ENCODE measurements at places on chromosomes 1 and 21.

DNA sequence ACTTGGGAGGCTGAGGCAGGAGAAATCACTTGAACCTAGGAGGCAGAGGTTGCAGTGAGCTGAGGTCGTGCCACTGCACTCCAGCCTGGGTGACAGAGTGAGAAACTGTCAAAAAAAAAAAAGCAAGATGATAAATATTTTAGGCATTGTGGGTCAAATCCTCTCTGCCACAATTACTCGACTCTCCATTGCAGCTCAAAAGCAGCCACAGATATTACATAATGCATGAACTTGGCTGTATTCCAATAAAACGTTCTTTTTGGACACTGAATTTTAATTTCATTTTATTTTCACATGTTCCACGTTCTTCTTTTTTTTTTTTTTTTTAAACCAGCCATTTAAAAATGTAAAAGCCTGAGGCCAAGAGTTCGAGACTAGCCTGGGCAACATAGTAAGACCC lies 69.4 kb downstream of the TCP10L start:
- H3K4me1 ChIP-seq = peaks cover 35% of the 10 kb centered on the region
- no peak overlapping the region for H3K4me3 ChIP-seq
- H3K36me3 ChIP-seq = no peaks in the 10 kb centered on the region
- H3K27ac ChIP-seq = peak overlapping the region; percentile 99

GRCh38 chr1:94481473-94481933 lies 60.1 kb downstream of the F3 start:
- H3K36me3 ChIP-seq = no peaks in the 10 kb centered on the region
- H3K27me3 ChIP-seq = no peaks in the 10 kb centered on the region
- H3K4me3 ChIP-seq = no peak overlapping the region
- no peak overlapping the region for H3K27ac ChIP-seq
- H3K4me1 ChIP-seq = no peaks in the 10 kb centered on the region

DNA sequence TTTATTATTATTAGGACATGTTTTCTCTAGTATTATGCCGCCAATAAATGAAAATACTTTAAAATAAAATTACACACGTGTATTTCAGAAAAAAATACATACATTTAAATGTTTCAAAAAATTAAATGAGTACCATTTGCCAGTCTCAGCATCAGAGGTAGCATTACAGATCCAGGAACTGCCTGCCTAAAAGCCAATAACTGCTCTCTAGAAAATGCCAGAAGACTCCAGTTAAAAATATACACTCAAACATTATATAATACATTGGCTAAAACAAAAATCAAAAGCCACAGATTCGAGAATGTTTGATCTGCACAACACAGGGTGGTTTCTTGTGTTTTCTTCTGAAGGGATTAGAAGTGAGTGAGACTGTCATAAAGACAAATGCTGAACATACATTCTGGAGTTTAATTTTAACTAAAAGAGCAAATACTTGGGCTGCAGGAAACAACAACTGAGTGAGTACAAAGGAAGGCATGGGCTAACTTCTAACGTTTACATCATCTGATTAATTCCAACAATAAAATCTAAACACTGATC lies 105.5 kb downstream of the RERE start:
- DNase-seq = no peak
- no peak overlapping the region for H3K4me3 ChIP-seq
- peak overlapping the region; percentile 94 for H3K27ac ChIP-seq
- H3K27me3 ChIP-seq = no peaks in the 10 kb centered on the region
- no peaks in the 10 kb centered on the region for H3K36me3 ChIP-seq

DNA sequence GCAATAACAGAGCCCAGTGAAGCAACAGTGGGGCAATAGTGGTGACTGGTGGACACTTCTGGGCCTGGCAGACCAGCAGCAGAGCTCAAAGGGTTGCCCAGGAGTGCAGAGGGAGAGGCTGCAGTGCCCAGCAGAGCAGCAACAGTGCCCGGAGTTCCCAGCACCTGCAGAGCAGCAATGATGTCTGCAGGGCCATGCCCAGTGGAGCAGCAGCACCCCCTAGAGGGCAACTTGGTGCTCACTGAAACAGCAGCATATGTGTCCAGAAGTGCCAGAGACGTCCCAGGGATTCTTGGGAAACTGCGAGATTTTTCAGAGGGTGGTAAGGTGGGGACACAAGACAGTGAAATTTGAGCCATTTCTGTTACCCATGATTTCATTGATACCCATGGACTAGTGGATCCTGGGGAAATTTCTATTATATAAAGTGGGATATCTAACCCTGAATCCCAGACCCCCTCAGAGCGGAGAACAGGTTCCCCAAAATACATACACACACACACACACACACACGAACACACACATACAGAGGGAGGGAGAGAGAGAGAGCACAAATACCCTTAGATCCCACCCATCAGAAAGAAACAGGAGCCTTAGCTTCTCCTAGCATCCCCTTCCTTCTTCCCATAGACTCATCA lies 156.9 kb upstream of the GJB5 start:
- no peak overlapping the region for H3K4me3 ChIP-seq
- H3K4me1 ChIP-seq = no peaks in the 10 kb centered on the region
- H3K27me3 ChIP-seq = no peaks in the 10 kb centered on the region
- H3K36me3 ChIP-seq = no peaks in the 10 kb centered on the region
- peak; percentile 10 for DNase-seq

DNA sequence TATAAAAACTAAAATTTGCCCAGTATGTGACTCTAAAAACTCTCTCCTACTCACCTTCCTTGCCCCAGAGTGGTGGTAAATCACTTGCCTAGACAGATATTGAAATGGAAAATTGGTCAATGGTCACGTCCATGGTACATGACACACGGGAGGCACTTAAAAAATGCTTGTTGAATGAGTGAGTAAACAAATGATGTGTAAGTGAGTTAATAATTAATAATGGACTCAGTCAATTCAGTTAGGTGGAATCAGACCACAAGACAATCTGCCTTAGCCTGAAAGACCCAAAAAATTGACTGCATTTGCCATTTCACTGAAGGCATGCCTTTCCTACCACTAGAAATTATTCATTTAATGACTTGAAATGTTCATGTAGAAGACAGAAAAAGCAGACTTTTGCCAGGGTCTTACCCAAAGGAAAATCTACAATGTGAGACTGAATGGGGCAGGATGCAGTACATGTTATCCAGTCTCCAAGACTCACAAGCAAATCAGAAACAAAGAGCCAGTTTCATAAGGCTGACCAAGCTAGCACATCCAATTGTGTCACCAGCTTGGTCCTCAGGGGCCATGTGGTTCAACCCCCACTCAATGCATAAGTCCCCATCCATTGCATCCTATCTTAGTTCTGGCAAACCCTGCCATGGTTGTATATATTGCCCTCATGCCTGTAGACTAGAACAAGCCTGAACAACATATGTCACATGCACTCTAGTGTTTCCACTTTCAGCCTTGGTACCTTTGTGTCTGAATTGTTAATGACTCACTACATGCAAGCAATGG lies 73.6 kb downstream of the TBX15 start:
- H3K36me3 ChIP-seq = no peaks in the 10 kb centered on the region
- no peaks in the 10 kb centered on the region for H3K27me3 ChIP-seq
- no peak overlapping the region for H3K27ac ChIP-seq
- no peaks in the 10 kb centered on the region for H3K4me1 ChIP-seq

DNA sequence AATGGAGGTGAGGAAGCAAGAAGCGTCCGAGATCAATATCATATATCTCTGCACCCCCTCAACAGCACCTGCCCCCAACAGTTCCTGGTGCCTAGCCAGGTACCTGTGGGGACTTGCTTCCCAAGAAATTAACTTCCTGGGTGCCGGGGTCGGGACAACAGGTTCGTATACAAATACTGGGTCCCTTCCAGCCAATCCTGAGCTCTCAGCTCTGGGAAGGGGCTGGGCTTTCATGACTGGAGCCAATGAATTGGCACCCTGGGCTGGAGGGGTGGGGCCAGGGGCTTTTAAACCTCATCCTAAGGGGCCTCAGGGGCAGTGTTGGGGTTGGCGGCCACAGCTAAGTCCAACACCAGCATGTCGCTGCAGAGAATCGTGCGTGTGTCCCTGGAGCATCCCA lies at the start of gene PADI3:
Gene PADI3 (plus strand): TSS at position 318 of the 400 bp plus-strand sequence. CDS start 40 bp downstream, at position 358.
- H3K27me3 ChIP-seq = no peaks in the 10 kb centered on the region
- DNase-seq = no peak
- no peaks in the 10 kb centered on the region for H3K36me3 ChIP-seq
- peaks cover 15% of the 10 kb centered on the region for H3K4me1 ChIP-seq
- H3K4me3 ChIP-seq = no peak within 1 kb of the TSS

DNA sequence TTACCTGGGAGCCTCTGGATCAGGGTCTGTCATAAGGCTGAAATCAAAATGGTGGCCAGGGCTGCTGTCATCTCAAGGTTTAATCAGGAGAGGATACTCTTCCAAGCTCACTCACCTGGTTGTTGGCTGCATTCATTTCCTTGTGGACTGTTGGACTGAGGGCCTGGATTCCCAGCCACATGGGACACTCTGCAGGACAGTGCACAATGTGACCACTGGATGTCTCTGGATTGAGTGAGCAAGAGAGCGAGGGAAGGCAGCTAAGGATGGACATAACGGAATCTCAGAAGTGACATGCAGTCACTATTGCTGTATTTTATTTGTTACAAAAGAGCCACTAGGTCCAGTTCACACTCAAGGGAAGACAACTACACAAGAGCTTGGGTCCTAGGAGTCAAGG lies 229.1 kb downstream of the S1PR1 start:
- H3K36me3 ChIP-seq = no peaks in the 10 kb centered on the region
- H3K4me3 ChIP-seq = no peak overlapping the region
- H3K4me1 ChIP-seq = no peaks in the 10 kb centered on the region
- peaks cover 3% of the 10 kb centered on the region for H3K27me3 ChIP-seq
- H3K27ac ChIP-seq = no peak overlapping the region

GRCh38 chr1:116986421-116987255 lies 14.9 kb upstream of the CD101 start:
- no peak overlapping the region for H3K27ac ChIP-seq
- H3K27me3 ChIP-seq = no peaks in the 10 kb centered on the region
- no peak for DNase-seq
- no peak overlapping the region for H3K4me3 ChIP-seq
- H3K36me3 ChIP-seq = no peaks in the 10 kb centered on the region

- DNase-seq = no peak
- H3K36me3 ChIP-seq = peaks cover 10% of the 10 kb centered on the region
- no peak overlapping the region for H3K4me3 ChIP-seq
These were observed 3.3 kb downstream of the ENSA start for GRCh38 chr1:150626150-150626549.

DNA sequence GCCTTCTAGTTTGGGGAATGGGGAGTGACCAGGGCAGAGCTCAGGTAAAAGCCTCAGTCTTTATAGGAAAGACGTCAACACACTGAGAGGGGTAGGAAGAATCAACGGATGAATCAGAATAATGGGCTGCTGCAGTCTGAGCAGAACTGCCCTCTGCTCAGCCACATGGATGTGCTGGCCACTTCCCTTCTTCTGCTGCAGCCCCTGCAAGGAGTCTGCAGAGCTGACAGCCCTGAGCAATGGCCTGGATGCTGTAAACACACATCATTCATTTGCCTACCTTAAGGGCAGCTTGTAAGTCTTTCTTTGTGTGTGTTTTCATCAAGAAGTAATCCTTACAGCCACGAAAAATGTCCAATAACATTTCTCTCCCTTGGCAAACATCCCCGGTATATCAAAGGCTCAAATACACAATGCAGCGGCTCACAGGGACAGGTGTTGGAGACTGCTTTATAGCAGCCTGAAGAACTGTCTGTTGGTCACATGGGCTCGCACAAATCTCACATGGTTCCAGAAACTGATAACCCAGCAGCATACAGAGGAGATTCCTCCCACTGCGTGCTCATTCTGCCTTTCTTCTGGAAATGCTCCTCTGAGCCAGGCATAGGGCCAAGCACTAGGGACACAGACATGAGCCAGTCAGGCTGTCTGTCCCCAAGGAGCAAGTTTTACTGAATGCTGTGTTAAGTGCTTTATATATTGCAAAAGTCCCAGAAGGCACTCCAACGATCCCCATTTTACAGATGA lies 110.1 kb downstream of the HMGB4 start:
- H3K4me3 ChIP-seq = no peak overlapping the region
- H3K27me3 ChIP-seq = no peaks in the 10 kb centered on the region
- H3K36me3 ChIP-seq = no peaks in the 10 kb centered on the region

DNA sequence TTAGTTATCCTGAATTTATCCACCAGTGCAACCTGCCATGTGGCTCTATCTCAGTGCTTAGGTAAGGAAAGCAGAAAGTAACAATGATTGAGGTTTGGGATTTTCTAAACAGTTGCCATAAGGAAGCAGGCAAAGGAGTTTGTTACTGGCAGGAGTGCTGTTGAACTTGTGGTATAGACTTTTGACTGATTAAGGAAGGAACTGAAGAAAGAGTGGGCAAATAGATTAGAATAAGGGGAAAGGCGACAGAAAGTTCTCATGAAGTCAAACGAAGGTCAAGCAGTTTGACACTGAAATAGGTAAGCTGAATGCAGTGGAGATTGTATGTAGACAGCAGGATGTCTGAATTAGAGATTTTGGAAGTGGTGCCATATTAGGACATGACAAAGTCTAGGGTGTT lies 24.2 kb upstream of the CR2 start:
- no peaks in the 10 kb centered on the region for H3K36me3 ChIP-seq
- DNase-seq = no peak
- no peak overlapping the region for H3K27ac ChIP-seq
- peaks cover 3% of the 10 kb centered on the region for H3K27me3 ChIP-seq

GRCh38 chr1:156822680-156823079 lies 6.0 kb upstream of the SH2D2A start:
- H3K36me3 ChIP-seq = no peaks in the 10 kb centered on the region
- H3K4me3 ChIP-seq = no peak overlapping the region
- no peaks in the 10 kb centered on the region for H3K4me1 ChIP-seq
- DNase-seq = no peak
- H3K27ac ChIP-seq = no peak overlapping the region
- peaks cover 15% of the 10 kb centered on the region for H3K27me3 ChIP-seq

- no peak for DNase-seq
- no peak overlapping the region for H3K4me3 ChIP-seq
- no peaks in the 10 kb centered on the region for H3K36me3 ChIP-seq
- H3K27me3 ChIP-seq = no peaks in the 10 kb centered on the region
- no peak overlapping the region for H3K27ac ChIP-seq
These were observed 908.2 kb upstream of the ADGRL2 start for GRCh38 chr1:80892539-80892938.

Measured in endothelial cell of umbilical vein (primary cell).